ENCODE measurements at places on chromosomes 2 and 18.

GRCh38 chr18:51260118-51260517 lies 62.6 kb upstream of the MEX3C start:
- no peak for DNase-seq

- no peak for DNase-seq
These were observed 301.9 kb downstream of the RIT2 start for GRCh38 chr18:42813570-42813969.

GRCh38 chr2:234143896-234144295 lies 93.4 kb downstream of the SPP2 start:
- DNase-seq = no peak

DNA sequence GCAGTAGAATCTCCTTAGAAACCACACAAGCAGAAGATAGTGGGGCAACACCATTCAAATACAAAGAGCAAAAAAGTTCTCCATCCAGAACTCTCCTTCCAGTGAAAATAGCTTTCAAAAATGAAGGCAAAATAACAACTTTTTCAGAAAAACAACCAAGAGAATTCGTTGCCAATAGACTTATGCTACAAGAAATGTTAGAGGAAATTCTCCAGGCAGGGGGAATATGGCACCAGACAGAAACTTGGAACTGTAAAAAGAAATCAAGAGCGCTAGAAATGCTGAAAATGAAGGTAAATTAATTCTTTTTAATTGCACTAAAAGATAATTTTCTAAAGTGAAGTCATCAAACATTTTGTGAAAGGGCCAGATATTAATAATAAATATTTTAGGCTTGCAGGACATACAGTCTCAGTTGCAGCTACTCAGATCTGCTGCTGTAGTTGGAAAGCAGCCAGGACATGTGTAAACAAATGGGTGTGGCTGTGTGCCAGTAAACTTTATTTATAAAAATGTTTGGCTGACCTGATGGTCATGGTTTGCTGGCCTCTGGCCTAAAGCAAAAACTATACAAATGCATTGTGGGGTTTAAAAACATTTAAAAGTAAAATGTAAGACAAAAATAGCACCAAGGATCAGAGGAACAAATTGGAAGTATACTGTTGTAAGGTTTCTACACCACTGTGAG lies 73.7 kb upstream of the TGFA start:
- DNase-seq = no peak

DNA sequence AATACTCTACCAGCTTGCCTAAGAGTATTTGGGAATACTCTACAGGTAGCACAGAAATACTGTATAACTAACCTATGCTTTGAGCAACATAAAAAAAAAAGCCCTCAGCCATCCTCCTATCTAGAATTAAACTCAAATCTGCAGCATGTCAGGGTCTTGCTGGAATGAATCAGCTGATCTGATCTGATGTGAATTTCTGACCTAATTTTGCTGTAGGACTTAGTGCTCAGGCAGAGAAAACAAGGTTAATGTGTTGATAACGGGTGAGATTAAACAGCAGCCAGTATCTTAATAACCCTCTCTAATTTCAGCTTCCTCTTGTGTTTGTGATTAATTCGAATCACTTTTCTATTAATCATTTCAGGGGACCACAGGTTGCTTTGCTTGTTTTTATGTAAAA lies 16.3 kb downstream of the NYAP2 start:
- no peak for DNase-seq

DNA sequence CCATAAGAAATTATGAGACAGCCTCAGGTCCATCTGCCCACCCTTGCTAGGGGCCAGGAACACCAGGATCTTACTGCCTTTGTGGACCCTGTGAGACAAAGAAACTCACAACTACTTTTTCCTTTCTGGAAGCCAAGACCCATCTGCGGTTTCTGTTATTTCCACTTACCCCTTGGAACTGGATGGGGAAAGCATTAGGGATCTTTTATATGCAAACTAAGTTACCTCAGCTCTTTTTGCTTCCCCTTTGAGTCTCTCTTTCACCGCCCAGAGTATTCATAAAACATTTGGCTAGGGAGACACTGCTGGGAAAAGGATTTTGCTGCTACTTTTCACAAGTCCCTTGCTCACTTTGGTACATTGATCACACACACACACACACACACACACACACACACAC lies 95.7 kb downstream of the ZNF385B start:
- no peak for DNase-seq

DNA sequence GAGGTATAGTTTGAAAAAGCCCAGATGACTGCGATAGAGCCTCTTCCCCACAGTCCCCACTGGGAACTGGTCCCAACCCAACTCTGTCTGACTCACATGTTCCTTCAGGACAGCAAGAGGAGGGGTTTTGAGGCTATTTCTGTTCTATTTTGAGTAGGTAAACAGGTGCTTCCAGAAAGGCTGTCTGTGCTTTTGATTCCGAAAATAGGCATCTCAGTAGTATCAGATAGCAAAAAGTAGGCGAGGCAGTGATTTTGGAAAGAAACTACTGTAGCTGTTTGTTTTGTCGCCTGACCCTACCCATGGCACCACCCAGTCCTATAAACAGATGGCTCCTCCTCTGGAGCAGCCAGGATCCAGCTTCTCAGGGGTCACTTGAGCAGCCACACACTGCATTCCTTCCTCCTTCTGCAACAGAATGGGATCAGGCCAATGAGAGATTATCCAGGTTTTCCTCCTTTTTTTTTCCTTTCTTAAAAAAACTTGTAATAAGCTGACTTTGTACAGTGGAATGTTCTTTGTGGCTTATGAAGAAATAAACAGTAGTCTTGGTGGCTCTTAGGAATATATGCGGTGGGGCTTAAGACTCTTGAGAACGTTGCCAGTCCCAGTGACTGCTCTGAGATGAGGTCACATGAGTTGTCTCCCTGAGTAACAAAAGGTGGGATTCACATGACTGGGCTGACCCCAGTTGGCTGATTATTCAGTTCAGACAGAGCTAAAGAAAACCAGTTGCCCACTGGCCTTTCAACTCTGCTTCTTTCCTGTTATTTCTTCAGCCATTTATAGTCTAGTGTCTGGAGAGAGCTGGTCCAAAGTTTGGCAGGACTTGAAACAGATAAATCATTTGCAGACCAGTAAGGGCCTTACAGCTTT lies 98.6 kb downstream of the KCNS3 start:
- peak; percentile 97 for DNase-seq

GRCh38 chr2:1136846-1137245 lies 186.2 kb downstream of the SNTG2 start:
- DNase-seq = no peak

- peak; percentile 87 for DNase-seq
These were observed at the start of gene ACYP2 for GRCh38 chr2:54115284-54116137. Gene ACYP2 (plus strand): TSS chr2:54115615.

DNA sequence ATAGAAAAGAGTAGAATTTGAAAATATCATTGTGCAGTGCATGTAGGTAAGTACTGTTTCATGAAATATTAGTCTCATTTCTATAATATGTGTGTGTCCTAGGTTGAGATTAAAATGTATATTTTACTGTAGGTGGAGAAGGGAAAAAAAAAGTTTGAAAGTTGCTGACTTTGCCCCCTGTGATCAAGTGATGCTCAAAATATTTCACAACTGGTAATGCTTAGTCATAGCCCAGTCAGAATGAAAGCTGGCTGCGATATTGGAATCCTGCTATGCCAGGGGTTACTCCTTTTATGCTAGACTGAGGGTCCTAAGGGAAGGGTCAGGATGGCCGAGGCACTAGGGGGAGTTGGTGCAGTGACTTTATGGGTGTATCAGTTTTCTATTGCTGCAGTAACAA lies 19.5 kb upstream of the CFAP36 start:
- DNase-seq = peak; percentile 41

- no peak for DNase-seq
These were observed 44.1 kb downstream of the TNFRSF11A start for GRCh38 chr18:62369129-62369644.

- DNase-seq = no peak
These were observed 16.5 kb downstream of the STARD7 start for GRCh38 chr2:96191937-96192670.

DNA sequence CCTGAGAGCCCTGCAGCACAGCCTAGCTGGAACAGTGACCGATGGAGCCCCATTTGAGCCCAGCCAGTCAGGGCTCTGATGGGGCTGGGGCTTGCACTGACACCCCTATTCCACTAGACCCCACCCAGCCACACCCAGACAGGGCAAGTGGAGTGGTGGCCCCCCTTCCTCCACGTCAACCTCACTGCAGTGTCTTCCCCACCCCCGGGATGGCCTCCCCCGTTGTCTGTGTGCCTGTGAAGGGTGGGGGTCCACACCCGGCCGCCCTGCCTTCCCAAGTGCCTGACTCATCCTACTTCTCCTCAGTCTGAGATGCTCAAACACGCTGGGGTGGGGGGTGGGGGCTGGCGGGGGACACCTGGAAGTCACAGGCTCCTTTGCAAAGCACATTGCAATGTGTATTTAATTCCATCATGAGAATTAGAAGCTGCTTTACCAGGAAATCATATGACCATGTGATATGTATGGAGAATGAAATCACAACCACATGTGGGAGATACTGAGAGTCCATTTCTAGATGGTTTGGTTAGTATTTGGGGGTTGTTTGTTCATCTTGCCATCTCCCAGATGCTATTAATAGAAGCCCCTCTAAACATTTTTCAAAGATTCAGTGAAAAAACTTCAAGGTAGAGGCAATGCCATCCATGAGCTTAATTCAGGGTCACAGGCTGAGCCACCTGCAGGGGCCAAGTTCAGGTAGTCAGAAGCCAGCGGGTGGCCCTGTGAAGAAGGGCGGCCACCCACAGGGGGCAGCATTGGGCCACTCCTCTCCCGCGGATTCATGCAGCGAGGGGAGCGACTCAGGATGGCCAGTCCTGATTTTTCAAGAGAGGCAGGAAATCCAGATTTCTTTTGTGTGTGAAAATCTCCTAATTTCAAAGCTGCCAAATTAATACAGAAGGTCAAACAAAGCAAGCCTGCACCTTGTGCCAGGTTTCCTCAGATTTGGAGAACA lies 22.7 kb upstream of the GMPPA start:
- DNase-seq = peak; percentile 23

DNA sequence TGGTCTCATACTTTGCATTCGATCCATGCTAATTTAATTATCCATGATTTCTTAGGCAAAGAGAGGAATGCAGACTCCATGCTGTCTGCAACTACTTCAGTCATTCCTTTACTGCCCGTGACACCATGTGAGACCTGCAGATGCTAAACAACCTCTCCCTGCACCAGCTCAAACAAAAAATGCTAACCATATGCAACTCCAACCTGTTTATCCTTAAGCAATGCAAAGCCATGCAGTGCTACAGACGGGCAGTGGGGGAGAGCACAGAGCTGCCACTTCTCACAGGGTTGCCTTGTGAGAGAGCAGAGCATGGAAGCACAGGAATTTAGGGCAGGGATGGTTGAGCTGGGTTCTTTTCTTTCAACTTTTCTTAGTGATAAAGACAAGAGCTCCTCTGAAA lies 74.9 kb upstream of the KLHL14 start:
- DNase-seq = no peak

DNA sequence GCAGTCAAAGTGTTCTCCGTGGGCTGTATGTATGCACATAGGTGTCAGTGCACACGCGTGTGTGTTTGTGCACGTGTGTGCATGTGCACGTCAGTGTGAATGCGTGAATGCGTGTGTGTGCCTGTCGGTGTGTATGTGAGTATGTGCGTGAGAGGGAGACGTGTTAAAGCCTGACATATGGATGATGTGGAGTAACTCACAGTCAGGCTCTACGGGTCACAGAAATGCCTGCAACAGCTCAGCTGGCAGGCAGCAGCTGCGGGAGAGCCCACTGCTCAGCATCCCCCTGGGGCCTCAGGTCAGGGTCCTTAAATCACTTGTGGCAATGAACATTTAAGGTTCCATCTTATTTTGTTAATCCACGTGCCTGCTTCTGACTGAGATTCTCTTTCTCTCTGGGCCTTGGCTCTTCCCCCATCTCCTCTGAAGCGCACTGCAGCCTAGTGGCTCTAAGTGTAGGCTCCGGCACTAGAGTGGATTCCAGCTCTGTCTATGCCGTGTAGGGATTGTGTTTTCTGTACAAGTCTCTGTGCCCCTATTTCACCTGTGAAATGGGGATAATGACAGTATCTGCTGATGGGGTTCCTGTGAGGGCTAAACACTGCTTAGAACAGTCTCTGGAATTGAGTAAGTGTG lies 63.0 kb downstream of the DYSF start:
- no peak for DNase-seq

DNA sequence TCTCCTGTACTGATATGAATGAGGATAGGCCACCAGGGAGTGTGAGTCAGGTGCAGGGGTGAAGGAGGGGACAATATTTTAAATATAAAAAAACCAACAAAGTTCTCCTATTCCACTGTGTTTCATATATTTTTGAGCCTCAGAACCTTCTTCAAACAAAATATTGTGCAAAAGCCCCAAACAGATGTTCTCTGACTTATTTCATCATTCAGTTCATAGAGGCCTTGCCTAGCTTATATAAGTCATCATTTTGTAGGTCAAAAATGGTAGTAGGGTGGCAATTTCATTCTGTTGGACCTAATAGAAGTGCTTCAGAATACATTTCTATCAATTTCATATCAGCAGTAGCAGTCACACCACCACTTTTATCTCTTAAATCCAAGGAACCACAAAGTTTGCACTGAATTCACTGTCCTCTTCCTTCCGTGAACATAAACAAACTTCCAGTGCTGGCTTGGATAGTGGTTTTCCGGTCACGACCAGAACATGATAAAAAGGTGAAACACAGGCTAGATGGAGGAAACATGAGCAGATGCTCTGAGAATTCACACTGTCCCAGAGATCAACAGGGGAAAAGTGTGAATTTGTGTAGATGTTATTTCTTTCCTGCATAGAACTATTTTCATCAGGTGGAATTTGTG lies 99.1 kb downstream of the EN1 start:
- DNase-seq = no peak

- DNase-seq = no peak
These were observed 182.5 kb upstream of the NXPH2 start for GRCh38 chr2:138962686-138963085.

GRCh38 chr2:60959501-60959900 lies 58.0 kb upstream of the PEX13 start:
- no peak for DNase-seq

DNA sequence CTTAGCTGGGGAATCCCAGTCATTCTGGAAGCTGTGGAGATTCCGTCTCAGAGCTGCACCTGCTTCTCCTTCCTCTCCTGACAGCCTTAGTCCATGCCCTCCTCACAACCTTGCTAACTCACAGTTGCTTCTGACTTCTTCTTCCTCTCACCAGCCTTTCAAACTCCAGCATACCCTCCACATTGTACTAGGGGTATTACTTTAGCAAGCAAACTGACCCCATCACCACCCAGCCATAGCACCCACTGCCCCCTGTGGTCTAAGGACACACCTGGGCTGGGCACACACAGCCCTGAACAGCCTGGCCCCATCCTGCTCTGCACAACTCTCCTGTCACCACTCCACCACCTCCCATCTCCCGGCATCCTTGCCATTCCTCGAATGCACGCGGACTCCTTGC lies 208.2 kb downstream of the FBXO15 start:
- DNase-seq = no peak

- no peak for DNase-seq
These were observed 758 bp downstream of the RIF1 start for GRCh38 chr2:151410485-151410834.

GRCh38 chr18:54396760-54397159 lies 39.1 kb downstream of the C18orf54 start:
- no peak for DNase-seq

GRCh38 chr2:231581328-231581727 lies 11.3 kb upstream of the TEX44 start:
- DNase-seq = no peak
